ENCODE measurements at places on chromosomes 1 and 21.

- no peak for DNase-seq
Measured at GRCh38 chr21:35509001-35509704, 460.1 kb upstream of the RUNX1 start.

- no peak for DNase-seq
Measured at GRCh38 chr21:38384675-38385426, 113.4 kb downstream of the ERG start.

GRCh38 chr1:70778056-70778762 is 269.4 kb downstream of the PTGER3 start:
- no peak for DNase-seq

GRCh38 chr21:38810034-38810825 is 4.5 kb downstream of the ETS2 start:
- no peak for DNase-seq

- DNase-seq = no peak
Measured at GRCh38 chr1:197553281-197553680, 222.0 kb downstream of the DENND1B start.

GRCh38 chr1:174413632-174414031 is 34.1 kb upstream of the GPR52 start:
- no peak for DNase-seq

- DNase-seq = no peak
Measured at GRCh38 chr1:26225033-26225831, 8.8 kb upstream of the CEP85 start.

GRCh38 chr1:175075572-175076568 is 8.2 kb downstream of the TNN start:
- no peak for DNase-seq

- no peak for DNase-seq
Measured at GRCh38 chr1:245682638-245683628, 528.1 kb downstream of the KIF26B start.
